ENCODE measurements at places on chromosomes 12 and 14.
A peak's percentile ranks its signal among the peaks of the same experiment; 100 is the strongest.

DNA sequence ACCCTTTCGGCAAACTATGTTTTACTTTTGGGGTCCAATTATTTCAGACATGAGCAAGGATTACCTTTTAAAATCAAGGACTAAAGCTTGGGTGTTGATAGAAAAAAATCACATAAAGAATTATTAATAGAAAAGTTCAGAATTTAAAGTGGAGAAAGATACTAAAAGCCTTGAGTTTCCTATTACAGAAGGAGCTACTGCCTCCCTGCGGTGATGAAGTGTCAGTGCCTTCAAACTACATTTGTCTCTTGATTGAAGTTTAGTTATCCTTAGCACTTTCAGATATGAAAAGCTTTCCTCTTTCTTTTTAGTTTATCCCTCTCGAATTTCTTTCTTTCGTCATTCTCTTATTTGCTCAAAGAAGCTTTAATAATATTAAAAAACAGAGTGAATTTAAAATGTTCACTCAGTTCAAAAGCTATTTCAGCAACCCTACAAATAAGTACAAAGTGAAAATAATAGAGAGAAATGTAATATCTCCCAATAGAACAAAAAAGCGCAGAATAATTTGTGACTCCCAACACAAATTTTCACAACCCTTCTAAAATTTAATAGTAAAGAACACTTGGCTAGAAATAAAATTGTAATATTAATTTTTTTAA, 87.6 kb downstream of the SEC23A start:
- no peak for DNase-seq

DNA sequence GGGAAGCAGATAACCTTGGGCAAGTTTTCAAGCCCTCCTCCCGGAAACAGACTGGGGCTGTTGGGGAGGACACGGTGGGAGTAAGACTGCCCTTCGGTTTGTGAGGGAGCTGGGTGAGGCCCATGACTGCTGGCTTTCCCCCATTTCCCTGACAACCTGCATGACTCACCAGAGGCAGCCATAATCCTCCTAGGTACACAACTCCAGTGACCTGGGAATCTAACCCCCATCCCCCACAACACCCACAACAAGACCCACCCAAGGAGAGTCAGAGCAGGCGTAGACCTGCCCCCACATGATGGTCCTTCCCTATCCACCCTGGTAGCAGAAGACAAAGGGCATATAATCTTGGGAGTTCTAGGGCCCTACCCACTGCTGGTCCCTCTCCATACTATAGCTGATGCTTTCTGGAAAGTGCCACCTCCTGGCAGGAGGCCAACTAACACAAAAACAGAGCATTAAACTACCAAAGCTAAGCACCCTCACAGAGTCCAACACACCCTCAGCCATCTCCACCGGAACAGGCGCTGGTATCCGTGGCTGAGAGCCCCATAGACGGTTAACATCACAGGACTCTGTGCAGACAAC, 14.8 kb downstream of the DDX24 start:
- no peak for DNase-seq

GRCh38 chr12:3045989-3046388, 31.2 kb upstream of the TSPAN9 start:
- no peak for DNase-seq

DNA sequence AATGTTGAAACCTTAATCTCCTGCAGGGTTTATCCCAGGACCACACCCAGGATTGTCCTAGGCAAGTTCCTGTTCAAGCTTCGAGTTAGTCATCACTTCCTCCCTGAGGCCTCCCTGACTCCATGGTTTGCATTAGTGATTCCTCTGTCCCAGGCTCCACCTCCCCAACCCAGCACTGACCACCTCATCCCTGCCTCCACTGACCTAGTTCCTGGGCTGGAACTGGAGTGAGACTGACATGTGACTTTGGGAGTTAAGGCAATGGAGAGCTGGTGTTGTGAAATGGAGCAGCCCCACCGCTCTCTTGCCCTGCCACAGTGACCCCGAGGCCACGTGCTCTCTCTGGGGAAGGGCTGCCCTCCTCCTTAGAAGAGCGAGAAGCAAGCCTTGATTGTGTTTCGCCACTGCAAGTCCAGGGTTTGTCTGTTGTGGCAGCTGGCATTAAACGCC, 15.8 kb upstream of the DTX1 start:
- DNase-seq: no peak

DNA sequence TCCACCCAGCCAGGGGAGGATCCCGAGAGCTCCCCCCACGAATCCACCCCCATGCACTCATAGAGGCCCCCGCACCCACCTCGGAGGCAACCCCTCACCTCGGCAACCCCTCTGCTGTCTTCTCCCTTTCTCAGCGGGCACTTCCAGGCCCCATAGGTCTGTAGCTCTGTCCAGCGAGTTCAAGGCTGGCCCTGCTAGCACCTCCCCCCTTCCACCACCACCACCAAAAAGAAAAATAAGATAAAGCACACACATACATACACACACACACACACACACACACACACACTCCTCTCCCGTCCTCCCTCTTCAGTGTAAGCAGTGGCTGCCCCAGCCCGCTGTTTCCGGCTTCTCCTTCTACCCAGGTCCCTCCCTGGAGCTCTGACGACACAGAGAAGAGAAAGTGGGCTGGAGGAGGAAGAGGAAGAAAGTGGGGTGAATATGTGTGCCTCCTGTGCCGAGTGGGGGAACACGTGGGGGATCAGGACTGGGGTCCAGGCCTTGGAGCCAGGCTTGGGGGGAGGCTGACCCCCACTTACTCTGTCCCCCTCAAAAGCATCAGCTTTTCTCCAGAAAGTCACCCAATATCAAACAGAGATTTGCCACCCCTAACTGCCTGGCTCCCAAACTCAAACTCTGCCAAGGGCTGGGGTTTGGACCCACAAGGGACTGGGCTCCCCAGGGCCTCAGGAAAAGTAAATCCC, at the start of gene STAT6:
Gene STAT6 (minus strand): TSS at position 332 of the 704 bp plus-strand sequence. CDS start 3,084 bp downstream, outside the sequence.
- DNase-seq: peak; percentile 83

- no peak for DNase-seq
These were observed 154.8 kb downstream of the PRKCH start for GRCh38 chr14:61476105-61476753.

DNA sequence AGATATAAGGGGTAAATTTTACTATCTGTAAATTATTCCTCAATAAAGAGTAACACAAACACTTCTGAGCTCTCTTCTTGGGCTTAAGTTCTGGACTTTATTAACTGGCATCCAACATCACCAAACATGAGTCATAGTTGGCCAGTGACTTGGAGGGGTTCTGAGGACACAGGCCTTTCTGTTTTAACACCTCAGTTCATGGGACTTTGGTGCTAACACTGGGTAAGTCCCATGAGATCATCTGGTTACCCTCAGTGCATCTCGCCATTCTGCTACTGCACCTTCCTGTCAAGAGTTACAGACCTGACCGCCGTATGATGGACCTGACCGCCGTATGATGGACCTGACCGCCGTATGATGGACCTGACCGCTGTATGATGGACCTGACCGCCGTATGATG, 9.9 kb downstream of the SLC15A4 start:
- DNase-seq: no peak

DNA sequence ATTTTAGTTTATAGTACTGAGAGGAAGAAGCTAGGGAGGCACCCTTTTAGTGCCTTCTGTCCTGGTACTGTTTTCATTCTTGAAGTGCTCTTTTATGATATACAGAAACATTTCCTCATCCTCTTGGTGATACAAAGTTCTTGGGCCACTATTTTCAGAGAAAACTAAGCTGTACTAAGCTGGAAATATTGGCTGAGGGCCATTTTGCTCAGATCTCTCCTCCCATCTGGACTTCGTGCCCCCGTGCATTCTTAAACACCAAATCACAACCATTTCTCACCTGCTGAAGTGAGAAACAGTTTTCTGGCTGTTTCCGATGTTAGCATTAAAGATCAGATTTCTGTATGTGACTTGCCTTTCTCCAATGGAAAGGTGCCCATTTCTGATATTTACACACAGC, 158.9 kb downstream of the FBXL14 start:
- no peak for DNase-seq

DNA sequence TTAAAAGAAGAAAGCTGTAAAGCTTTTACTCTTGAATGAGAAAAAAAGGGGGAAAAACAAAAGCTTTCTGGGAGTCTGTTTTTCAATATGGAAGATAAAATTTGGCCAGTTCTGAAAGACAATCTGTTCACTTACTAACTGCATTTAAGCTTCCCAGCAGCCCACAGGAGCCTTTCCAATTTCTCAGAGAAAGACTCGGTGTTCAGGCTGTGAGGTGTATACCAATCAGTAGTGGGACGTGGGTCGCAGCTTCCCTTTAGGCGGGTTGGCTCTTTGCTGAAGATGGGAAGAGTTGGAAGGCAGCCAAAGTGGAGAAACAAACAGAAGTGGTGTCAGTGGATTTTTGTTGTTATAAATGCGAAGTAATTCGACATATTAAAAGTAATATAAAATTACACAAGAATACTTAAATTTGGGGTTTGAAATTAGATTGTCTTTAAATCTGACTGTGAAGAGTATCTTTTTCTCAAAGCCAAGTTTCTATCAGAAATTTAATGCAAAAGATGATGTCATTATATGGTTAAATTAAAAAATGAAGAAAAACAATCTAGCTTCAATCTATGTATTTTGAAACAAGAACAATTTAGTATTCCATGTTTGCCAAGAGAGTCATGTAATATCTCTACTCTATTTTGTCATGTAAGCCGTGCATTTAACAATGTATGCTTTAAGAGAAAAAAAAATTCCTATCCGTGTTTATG, 590.2 kb upstream of the ATXN7L3B start:
- no peak for DNase-seq

GRCh38 chr14:26687301-26687837, 89.5 kb upstream of the NOVA1 start:
- DNase-seq: no peak

DNA sequence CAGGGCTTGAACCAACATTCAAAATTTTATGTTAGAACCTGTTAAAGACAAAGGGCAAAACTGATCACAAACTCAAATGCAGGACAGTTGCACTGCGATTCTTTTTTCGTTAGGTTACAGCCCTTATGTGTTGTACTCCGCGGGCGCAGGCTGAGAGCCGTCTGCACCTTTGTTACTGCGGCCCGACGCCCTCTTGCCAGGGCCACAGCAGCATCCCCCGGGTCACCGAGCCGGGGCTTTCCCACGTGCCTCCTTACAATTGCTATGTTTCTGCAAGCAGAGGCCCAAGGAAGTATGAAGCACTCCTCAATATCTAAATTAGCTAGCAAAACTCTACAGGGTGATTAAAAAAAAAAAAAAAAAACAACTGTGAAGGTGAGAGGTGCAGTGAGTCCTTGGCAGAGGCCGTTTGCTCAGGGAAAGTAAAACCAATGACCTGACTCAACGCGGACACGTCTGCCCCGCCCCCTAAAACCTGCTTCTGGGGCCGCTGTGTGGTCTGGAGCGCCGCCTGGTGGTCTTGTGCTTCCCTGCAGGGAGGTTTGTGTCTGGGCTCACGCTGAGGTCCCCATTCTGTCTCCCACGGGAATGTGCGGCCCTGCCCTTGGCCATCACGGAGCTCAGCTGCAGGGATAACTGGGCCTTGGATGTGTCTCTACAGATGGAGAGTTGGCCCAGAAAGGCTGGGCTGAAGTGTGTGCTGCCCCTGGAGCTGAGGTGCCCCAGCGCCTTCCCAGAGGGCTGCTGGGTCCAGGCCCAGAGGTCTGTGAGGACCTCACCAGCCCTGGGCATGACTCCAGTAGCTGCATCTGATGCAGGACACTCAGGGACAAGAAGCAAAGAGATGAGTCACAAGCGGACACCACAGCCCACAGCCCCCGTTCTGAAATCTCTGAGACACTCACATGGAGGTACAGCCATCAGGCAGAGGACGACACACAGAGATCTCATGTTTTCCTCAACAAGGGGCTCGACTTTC, 418.5 kb downstream of the TMEM121 start:
- peak; percentile 58 for DNase-seq

GRCh38 chr14:68295316-68295816, 475.8 kb downstream of the RAD51B start:
- DNase-seq: no peak

Data from stimulated activated CD4-positive, alpha-beta T cell treated with anti-CD3 and anti-CD28 coated beads, Interleukin-2, amount 100 ng/mL, for 4 hours (primary cell).